GF-D8 (cell line): ENCODE measurements at places on chromosomes 6 and 20.
A peak's percentile ranks its signal among the peaks of the same experiment; 100 is the strongest.

DNA sequence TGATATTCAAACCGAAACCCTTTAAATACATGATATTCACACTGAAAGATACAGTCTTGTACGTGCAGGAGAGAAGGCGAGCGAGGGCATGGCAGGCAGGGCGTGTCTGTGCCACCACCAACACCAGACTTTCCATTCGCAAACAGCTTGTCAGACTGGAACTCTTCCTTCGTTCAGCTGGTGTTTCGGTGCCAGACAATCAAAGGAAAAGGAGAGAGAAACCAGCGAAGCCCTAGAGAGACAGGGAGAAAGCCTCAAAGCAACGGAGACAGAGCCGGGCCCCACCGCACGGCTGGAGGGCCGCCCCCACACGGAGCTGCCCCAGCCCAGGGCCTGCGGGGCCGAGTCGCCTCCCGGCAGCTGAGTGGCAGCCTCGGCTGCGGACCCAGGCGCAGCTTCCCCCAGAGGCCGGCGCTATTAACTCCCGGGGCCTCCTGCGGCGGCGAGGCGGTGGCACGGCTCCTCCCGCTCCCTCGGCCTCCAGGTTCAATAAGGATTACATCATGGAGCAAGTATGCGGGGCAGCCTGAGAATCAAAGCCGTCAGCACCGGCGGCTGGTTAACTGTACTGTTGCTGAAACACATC, 32.1 kb upstream of the NR2E1 start:
- no peak for DNase-seq

GRCh38 chr6:144820270-144820669, 535.1 kb downstream of the UTRN start:
- DNase-seq: no peak

- no peak for DNase-seq
Observed at GRCh38 chr20:6959900-6960312, 192.4 kb downstream of the BMP2 start.

DNA sequence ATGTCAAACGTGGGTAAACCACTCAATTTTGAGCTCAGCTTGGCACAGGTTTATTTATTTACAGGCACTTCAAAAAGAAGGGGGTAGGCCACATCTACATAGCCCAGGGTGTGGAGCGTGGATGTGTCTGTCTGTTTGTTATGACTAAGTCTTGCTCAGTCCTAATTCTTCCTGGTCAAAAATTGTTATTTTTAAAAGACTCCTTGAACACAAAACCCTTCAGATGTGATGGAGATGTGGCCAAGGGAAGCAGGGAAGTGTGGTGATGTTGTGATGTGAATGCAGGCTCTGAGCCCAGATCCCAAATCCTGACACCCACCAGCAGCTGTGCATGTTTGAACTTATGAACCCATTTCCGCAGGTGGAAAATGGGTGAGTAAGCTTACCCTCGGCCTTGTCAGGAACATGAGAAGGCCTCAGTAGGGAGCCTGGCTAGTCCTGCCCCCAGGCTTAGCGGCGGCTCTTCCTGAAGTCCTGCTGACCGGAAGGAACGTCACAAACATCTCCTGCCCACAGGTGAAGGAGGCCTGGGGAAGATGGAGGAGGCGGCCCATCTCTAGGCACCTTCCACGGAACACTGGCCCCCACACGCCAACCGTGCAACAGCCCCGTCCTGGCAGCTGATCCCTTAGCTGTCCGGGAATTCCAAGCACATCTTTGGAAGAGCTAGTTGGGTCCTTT, 119.7 kb downstream of the MYLK4 start:
- DNase-seq: no peak

DNA sequence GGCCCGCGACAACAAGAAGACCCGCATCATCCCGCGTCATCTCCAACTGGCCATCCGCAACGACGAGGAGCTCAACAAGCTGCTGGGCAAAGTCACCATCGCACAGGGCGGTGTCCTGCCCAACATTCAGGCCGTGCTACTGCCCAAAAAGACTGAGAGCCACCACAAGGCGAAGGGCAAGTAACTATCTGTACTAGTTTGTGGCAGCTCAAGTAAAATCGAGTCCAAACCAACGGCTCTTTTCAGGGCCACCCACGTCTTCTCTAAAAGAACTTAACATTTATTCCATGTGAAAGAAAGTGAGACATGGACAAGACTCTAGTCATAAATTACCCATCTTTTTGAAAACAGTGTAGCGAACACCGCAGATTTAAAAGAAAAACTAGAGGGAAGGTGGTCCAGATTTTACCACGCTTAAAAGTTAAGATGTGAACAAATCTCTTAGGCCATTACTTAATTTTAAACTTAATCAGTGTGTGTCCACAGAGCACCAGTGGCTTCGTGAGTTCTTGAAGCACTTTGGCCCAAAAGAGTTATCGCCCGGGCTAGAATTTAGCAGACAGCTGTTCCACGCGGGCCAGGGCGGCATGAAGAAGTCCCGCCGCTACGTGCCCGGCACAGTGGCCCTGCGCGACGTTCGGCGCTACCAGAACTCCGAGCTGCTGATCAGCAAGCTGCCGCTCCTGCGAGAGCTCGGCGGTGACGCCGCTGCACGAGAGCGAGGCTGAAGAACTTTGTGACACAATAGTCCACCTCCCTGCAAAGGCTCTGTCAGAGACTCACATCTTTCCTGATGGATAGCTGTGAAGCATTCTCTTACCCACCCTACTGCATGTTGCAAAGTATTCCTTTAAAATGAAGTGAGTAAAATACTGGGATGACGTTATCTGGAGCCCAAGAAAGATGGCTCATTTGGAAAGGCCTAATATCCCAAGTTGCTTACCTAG, 113.9 kb upstream of the PRSS16 start:
- DNase-seq: peak; percentile 62

DNA sequence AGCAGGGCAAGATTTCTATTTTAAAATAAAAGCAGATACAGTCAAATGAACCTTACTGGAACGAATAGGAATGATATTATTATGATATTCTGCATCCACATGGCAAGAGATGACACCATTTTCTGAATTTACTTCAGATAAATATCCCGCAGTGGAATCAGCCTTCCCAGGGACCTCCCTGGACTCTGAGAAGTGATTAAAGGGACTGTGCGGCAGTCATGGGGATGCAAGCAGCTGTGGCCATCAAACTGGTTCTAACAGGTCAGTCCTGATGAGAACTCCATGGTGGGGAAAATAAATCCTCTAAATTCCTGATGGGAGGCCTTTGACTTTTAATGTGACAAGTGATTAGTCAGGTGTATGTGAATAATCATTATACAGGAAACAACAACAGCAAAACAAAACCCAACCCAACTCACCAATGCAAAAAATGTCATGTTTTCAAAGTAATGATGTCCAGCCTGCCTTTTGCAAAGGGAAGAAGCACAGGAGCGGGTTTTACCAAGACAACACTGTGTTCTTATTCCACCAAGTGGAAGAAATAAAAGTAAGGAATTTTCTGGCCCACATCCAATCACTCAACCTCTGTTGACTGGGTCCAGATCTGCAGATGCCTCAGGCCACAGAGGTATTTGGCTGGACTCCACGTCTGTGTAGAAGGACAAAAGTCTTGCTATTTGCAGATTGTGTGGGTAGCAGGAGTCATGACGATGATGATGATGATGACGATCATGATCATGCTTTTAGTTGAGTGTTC, 61.9 kb upstream of the CITED2 start:
- no peak for DNase-seq

DNA sequence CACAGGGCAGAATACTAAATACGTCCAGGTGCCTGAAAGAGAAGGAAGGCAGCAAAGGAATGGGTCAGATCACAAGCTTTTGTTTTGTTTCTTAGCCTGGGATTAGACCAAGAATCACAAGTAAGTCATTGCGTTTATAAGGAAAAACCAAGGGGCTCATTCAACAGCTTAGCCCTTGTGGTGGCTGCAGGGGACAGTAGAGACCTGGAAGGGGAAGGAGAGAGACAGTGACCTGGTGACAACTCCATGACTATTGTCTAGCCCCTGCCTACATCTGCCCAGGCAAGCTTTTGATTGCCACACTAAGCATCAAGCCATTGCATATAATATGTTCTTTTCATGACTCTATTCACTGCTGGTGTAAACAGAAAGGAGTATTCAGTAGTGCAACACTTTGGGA, 30.2 kb upstream of the TBC1D7 start:
- DNase-seq: no peak

DNA sequence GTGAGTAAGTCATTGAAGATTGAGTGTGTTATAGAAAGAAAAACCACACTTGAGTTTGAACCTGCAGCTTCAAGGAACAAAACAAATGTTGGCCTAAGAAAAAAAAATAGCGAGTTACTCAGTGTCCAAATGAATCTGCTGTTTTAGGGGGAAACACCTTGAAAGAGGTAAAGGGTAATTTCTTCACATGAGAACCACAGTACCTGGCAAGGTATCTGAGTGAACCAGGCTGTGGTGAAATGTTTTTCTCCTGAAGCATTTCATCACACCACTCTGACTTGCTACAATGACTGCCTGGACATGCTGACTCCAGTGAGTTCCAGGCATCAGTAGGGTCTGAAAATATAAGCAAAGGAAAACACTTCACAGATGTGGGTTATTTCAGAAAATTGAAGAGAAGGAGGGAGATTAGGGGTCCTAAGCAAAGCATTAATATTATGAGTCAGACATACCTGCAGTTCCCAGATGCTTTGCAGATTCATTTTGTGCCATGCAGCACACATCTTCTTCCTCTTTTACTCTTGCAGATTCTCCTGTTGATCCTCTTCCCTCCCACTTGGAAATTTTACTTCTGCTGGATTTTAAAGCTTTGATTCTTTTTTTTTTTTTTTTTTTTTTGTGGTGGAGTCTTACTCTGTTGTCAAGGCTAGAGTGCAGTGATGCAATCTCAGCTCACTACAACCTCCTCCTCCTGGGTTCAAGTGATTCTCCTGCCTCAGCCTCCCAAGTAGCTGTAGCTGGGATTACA, 206.2 kb upstream of the SGK1 start:
- no peak for DNase-seq

DNA sequence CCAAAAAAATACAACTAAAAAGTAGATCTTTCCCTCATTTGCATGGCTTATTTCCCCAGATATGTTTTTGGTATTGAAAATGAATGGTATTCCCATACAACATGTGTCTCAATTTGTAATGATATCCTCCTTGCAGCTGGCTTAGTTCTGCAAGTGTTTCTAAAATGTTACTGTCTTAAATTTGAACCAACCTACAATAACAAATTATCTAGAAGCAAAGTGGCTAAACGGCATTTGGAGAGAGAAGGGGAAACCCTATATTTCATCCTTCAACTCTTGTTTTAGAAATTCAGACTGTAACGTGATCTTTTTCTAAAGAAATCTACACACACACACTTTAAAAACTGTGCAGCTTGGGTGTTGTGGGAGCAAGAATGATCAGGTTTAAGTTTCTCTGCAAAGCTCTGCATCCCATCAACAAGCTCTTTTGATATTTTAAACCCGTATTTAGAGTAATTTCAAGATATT, 153.0 kb downstream of the SOBP start:
- DNase-seq: no peak

DNA sequence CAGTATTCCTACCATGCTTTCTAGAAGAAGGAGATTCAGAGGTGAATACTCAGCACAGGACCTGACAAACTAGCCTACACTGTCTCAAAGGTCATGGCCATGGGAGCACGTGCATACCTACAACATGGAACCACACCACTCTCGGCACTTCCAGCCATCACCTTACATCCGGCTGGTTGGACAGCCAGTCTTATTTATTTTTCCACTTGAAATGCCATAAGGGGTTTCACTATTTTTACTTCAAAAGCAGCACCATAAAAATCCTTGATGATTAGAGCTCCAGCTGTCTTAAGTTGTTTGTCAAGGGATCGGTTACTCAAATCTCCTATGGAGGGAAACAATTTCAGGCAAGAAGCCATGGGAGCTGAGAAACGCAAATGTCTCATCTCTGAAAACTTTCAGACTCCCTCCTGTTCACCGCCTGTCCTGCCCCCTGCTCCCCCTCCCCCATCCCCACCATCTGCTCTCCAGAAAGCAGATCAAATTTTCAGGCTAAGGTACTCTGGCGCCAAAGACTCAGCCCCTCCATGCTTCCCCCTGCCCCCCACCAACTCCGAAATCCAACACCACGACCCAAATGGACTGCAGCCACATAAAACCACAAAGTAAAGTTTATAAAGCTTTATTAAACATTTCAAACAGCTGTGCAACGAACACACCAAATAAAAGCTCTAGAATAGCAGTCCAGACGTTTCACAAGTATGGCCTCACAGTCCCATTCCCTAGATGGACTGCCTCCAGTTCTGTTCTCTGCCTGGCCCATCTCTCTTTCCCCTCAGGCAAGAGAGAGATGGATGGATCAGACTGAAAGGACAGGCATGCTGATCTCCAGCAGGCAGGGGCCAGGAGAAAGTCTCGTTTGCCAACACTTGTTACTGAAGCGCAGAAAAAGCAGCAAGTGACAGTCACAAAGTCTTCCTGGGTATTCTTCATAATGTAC, 4.0 kb upstream of the NNAT start:
- DNase-seq: no peak

DNA sequence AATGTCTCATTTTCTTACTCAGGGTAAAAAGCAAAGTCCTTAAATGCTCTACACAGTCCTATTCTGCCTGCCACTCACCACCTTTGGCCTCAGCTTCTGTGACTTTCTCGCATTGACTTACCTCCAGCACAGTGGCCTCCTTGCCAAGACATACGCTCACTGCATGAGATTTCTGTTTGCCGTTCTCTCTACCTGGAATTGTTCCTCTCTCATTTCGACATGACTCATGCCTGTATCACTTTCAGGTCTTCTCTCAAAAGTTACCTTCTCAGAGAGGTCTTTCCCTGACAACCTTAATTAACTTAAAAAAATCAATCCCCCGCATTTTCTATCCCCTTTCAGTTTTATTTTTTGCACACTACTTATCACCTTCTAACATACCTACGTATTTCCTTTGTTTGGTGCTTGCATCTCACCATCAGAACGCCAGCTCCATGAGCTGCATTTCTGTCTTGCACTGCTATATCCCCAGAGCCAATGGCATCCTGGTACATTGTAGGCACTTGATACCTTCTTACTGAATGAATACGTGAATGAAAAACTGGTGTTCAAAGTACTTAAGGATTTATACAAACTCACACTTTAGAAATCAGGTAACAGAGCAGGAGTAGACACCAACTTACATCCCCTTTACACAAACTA, 24.5 kb downstream of the TENT5A start:
- no peak for DNase-seq

GRCh38 chr6:170049641-170050561, 241.0 kb downstream of the DLL1 start:
- no peak for DNase-seq

DNA sequence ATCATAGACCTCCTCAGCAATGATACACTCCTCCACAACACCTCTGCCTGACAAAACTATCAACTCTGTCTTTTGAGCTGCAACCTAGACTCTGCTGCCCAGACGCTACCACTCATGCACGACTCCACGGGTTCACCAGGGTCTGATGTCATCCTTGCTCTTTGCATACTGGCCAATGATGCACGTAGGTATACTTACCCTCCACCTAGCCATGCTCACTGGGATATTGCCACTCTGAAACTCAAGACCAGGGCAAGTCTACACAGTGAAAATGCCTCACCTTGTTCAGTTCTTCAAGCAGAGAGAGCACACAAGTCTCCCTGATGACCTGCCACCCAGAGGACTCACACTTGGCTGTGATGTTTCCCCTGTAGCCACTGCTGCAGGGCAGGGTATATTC, 27.7 kb downstream of the ADGRF1 start:
- DNase-seq: no peak

GRCh38 chr20:1306316-1307135, 22.4 kb downstream of the SDCBP2 start:
- no peak for DNase-seq

GRCh38 chr20:19310541-19310940, 98.1 kb downstream of the SLC24A3 start:
- no peak for DNase-seq

GRCh38 chr6:132190097-132190814, 211.0 kb downstream of the MOXD1 start:
- DNase-seq: no peak

GRCh38 chr20:51732096-51732791, 35.9 kb downstream of the ATP9A start:
- no peak for DNase-seq
